A549 (cell line): ENCODE measurements at places on chromosomes 5 and 9. TPM values are rescaled to one million over a fixed set of nuclear protein-coding genes. Genes with fewer than 3 reads are reported as not detected.

- no peak for DNase-seq
These were observed 81.9 kb upstream of the RARS1 start for GRCh38 chr5:168404365-168404764.

DNA sequence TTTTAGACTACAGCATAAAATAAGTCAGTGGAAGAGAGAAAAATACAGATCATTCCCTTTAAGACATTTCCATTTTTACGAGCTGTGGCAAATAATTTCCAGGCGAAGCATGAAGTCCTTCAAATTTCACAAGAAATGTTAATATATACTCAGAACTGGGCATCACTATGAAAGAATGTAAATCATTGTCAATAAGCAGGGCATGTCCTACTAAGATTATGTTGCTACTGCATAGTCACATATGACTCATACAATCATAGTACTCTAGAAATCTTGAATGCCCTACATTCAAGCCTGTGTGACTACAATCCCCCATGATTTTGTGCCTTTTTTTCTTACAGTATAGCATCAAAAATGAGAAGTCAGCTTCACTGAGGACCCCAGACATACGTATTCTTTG, 485.2 kb upstream of the FTMT start:
- DNase-seq: peak; percentile 12

DNA sequence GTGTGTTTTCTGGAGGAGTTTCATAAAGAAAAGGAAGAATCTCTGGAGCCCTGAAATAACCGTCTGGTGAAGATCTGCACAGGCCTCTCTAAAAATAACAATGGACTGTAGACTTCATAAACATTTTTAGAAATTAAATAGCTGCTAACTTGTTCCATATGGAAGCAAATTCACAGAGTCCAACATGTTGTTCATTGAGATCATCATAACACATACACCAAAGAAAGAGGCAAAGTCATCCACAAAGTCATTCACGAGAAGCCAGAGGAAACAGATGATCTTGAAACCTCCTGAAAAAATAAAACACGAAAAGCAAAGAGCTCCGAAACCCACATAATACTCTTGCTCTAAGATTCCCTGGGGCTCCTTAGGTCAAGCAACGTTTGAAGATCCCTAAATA, 347.8 kb downstream of the EFNA5 start:
- DNase-seq: no peak

DNA sequence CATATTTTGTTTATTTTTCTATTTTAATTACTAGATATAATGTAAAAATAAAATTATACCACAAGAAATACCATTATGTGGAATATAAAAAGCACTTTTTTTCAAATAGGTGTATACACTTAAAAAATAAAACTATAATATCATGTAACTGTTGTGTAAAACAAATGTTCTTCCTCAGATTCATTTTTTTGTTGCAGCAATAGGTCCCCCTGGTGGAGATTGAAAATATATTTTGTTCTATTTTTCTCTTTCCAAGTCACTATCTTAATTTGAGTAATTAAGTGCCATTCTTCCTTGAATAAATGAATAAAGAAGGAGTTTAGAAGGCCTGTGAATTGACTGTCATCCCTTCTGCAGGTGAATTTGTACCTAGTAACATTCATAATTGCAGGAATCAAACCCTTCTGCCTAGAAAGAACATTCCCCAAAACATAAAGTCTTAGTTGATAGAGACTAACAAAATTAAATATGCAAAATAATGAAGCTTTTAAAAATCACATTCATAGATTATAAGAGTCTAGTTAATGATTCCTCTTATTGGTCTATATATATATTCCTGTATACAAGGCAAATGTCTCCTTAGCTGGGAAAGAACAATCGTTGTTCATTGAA, 23.4 kb downstream of the CETN3 start:
- DNase-seq: peak; percentile 26

Gene ERAP2
- polyA plus RNA-seq: 0.96 to 1.5 TPM (median 1.0 TPM) in 3 replicates

Gene KIF24
- 3.0 to 3.3 TPM (median 3.2 TPM) in 3 replicates for polyA plus RNA-seq

GRCh38 chr5:61301341-61302199, 30.5 kb upstream of the ZSWIM6 start:
- DNase-seq: peak; percentile 90

DNA sequence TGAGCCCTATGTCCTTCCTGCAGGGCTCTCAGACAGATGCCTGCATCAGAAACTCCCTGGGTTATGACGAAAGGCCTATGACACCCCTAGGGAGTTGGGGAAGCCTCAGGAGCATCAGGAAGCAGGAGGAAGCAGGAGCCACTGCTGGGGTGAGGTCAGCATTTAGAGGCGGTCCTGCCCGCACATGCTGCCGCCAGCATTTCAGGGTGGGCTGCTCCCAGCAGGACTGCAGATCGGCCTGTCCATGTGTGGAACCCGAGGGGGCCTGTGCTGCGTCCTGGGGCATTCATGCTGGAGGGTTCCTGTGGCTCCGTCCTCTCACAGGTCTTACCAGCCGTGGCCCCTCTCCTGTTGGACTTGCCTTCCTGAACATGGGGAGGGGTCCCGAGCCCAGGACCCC, 6.9 kb downstream of the NKD2 start:
- no peak for DNase-seq

GRCh38 chr5:123611406-123611709, 99.4 kb downstream of the CSNK1G3 start:
- no peak for DNase-seq

Gene OBP2B
- not detected in 3 replicates for polyA plus RNA-seq

Gene NIPAL4
- 8.8 to 10.2 TPM (median 8.9 TPM) in 3 replicates for polyA plus RNA-seq

DNA sequence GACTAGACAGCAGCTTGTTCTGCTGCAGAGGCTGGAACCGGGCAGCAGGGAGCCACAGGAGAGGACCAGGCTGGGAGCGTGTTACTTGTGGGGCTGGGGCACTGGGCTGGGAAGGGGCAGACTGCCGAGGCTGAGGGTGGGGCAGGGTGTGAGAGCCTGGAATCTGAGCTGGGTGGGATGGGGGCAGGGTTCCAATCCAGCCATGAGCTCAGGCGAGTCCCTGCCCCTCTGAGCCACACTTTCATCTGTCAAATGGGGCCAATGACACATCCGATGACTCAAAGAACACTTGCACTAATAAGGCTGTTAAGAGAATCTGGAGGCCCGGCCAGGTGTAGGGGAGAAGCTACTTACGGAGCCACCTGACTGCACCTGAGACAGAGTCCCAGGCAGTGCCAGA, 18.7 kb upstream of the WDR38 start:
- no peak for DNase-seq

Gene CNTLN
- 8.1 to 8.5 TPM (median 8.2 TPM) in 3 replicates for polyA plus RNA-seq

GRCh38 chr5:3845230-3845629, 249.6 kb downstream of the IRX1 start:
- no peak for DNase-seq

Gene DOCK8
- 0.18 to 0.54 TPM (median 0.27 TPM) in 3 replicates for polyA plus RNA-seq

Gene TMCO6
- 13.3 to 18.1 TPM (median 16.1 TPM) in 3 replicates for polyA plus RNA-seq

GRCh38 chr5:31663519-31663918, 24.6 kb downstream of the PDZD2 start:
- DNase-seq: no peak

GRCh38 chr5:45109062-45109461, 300.3 kb downstream of the MRPS30 start:
- DNase-seq: no peak

DNA sequence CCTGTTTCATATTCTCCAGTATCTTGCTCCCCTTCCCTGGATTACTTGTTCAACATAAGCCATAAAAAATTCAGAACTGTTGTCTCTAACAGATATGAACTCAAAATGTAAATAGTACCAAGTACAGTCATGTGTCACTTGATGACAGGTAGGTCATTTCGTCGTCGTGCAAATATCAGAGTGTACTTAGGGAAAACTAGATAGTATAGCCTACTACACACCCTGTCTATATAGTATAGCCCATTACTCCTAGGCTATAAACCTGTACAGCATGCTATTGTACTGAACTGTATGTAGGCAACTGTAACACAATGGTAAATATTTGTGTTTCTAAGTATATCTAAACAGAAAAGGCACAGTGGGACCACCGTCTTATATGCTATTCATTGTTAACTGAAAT, 39.1 kb downstream of the SMIM15 start:
- DNase-seq: no peak

GRCh38 chr9:99594056-99594780, 227.5 kb upstream of the NR4A3 start:
- DNase-seq: no peak

Gene MOCS2
- polyA plus RNA-seq: 47.7 to 51.0 TPM (median 50.2 TPM) in 3 replicates

- no peak for DNase-seq
These were observed 86.6 kb downstream of the GABRA1 start for GRCh38 chr5:161934486-161934885.

Gene PCDHA6
- 0.03 to 0.07 TPM (median 0.04 TPM) in 3 replicates for polyA plus RNA-seq

Gene PCDHGA10
- polyA plus RNA-seq: 0.01 TPM in 1 of 3 replicates, not detected in the others

Gene GHR
- 0.03 TPM in 2 of 3 replicates, not detected in the other for polyA plus RNA-seq
